ENCODE measurements at places on chromosomes 1 and 21.
A peak's percentile ranks its signal among the peaks of the same experiment; 100 is the strongest.

GRCh38 chr1:162937716-162938395, 76.9 kb upstream of the CCDC190 start:
- no peak overlapping the region for H3K4me3 ChIP-seq
- peaks cover under 1% of the 10 kb centered on the region for H3K4me1 ChIP-seq
- H3K36me3 ChIP-seq, result no peaks in the 10 kb centered on the region

DNA sequence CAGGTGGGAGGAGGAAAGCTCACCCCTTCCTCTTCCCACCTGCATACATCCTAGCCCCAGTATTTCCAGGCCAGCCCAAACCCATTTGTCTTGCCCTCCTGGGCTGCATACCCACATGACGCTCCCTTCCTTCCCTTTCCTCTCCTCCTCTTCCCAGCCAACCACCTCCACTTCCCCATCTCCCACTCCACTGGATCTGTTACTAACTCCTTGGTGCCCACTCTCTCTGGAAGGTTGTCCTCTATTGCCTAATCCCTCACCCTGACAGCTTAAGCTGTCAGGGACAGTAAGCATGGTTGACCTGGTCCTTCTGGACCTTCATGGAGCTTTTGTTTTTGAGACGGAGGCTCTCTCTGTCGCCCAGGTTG, 23.0 kb upstream of the SYNC start:
- no peak for DNase-seq
- no peak overlapping the region for H3K4me3 ChIP-seq
- H3K27ac ChIP-seq, result no peak overlapping the region
- no peaks in the 10 kb centered on the region for H3K36me3 ChIP-seq
- H3K4me1 ChIP-seq, result peaks cover 17% of the 10 kb centered on the region

- no peak overlapping the region for H3K4me3 ChIP-seq
- peak; percentile 38 for DNase-seq
- H3K27ac ChIP-seq, result no peak overlapping the region
- H3K4me1 ChIP-seq, result peaks cover 6% of the 10 kb centered on the region
- H3K36me3 ChIP-seq, result no peaks in the 10 kb centered on the region
- peaks cover 3% of the 10 kb centered on the region for H3K27me3 ChIP-seq
Observed at GRCh38 chr1:236103646-236104218, 38.6 kb upstream of the GPR137B start.

GRCh38 chr21:31847761-31848160, 25.1 kb upstream of the HUNK start:
- H3K27me3 ChIP-seq, result peaks cover 5% of the 10 kb centered on the region
- H3K4me1 ChIP-seq, result no peaks in the 10 kb centered on the region
- no peak overlapping the region for H3K27ac ChIP-seq
- no peaks in the 10 kb centered on the region for H3K36me3 ChIP-seq
- no peak for DNase-seq
- no peak overlapping the region for H3K4me3 ChIP-seq

DNA sequence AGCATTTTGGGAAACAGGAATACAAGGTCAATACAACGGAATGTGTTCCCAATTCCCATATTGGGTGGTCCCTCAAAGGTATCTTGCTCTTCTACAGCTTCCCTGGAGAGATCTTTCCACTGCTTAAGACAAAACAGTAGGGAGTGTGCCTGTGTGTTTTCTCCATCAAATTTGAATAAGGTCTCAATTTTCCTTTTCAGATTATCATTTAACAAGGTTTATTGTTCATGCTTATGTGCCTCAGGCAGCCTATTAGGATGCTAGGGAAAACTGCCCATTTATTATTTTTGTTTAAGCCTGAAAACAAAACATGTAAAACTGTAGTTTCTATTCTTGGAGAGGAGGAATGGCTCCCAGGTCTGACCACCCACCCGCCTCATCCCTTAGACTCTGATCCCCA, 622.7 kb downstream of the LMO4 start:
- H3K36me3 ChIP-seq, result no peaks in the 10 kb centered on the region
- H3K4me1 ChIP-seq, result no peaks in the 10 kb centered on the region
- H3K4me3 ChIP-seq, result no peak overlapping the region
- H3K27me3 ChIP-seq, result peaks cover 17% of the 10 kb centered on the region
- no peak overlapping the region for H3K27ac ChIP-seq

DNA sequence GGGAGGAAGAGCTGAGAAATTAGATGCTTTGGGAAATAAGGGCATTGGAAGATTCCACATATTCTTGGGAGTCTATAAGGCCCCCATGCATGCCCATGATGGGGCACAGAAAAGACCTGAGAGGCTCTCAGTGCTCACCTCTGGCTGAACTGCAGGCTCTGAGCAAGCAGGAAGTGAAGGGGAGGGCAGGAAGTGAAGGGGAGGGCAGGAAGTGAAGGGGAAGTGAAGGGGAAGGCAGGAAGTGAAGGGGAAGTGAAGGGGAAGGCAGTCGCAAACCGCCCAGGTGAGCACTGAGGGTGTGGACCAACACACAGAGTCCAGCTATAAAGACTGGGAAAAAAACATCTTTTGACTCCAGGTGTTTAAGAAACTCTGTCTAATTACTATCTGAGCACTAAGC, 3.5 kb downstream of the KRTAP10-9 start:
- no peak overlapping the region for H3K27ac ChIP-seq
- H3K36me3 ChIP-seq, result peaks cover 9% of the 10 kb centered on the region
- peaks cover 6% of the 10 kb centered on the region for H3K4me1 ChIP-seq
- no peak for DNase-seq
- peaks cover 13% of the 10 kb centered on the region for H3K27me3 ChIP-seq

GRCh38 chr1:21673277-21673780, 4.2 kb upstream of the RAP1GAP start:
- peaks cover 19% of the 10 kb centered on the region for H3K27me3 ChIP-seq
- H3K4me3 ChIP-seq, result no peak overlapping the region
- no peaks in the 10 kb centered on the region for H3K4me1 ChIP-seq

DNA sequence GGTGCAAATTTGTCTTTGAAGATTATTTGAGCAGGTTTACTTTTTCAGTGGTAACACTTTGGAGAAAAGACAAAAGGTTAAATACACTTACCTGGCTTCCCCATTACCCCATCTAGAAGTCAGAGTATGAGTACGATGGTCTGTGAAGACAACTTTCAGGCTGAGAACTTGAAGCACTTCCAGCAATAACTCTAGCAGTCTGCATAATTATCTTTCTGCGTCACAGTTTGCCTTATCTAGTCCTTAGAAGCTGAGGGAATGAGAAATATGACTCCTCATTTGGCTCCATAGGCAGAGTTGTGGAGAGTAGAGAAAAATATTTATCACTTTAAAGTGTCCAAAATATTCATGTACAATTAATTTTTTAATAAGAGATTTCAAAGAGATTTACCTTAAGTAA, 323.4 kb upstream of the CAMK1G start:
- no peak overlapping the region for H3K27ac ChIP-seq
- DNase-seq, result no peak
- no peaks in the 10 kb centered on the region for H3K4me1 ChIP-seq
- no peaks in the 10 kb centered on the region for H3K36me3 ChIP-seq

DNA sequence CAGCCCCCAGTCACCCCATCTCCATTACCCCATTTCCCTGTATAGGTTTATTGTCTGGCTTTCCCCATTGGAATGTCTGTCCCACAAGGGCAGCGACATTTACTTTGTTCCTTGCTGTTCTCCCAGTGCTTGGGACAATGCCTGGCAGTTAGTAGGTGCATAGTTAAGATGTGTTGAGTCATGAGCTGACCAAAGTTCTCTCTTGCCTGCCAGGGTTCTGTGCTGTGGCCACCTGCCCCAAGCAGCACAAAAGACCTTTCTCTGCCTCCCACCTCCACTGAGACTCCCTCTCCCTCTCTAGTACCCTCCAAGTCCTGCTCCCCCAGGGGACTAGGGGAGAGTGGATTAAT, 40.0 kb downstream of the TMCO4 start:
- H3K27ac ChIP-seq, result no peak overlapping the region
- no peak for DNase-seq
- no peak overlapping the region for H3K4me3 ChIP-seq
- H3K27me3 ChIP-seq, result no peaks in the 10 kb centered on the region
- H3K4me1 ChIP-seq, result no peaks in the 10 kb centered on the region
- no peaks in the 10 kb centered on the region for H3K36me3 ChIP-seq

- H3K4me3 ChIP-seq, result peak overlapping the region; percentile 76
- H3K4me1 ChIP-seq, result peaks cover 88% of the 10 kb centered on the region
- DNase-seq, result no peak
- H3K27me3 ChIP-seq, result no peaks in the 10 kb centered on the region
- H3K27ac ChIP-seq, result peak overlapping the region; percentile 100
- H3K36me3 ChIP-seq, result peaks cover 46% of the 10 kb centered on the region
Observed at GRCh38 chr1:89719502-89720306, 86.8 kb downstream of the LRRC8C start.

DNA sequence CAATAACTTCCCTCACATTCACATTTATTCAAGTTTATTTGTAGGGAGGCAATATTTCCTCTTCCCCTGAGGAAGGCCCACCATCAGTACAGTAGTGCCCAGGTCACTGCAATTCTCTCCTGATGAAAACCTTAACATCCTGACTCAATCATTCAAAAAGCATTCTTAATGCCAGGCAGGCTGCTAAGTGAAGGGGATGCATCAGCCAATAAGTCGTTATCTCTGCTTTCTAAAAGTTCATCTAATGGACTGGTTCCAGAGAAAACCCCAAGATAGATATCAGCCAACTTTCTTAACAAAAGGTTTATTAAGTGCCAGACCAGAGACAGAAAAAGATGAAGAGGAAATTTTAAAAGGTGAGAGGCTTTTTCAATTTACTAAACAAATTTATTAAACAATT, 17.3 kb downstream of the OTUD7B start:
- no peak for DNase-seq
- no peak overlapping the region for H3K27ac ChIP-seq
- H3K36me3 ChIP-seq, result peaks cover 18% of the 10 kb centered on the region
- peaks cover 37% of the 10 kb centered on the region for H3K4me1 ChIP-seq

- peaks cover 14% of the 10 kb centered on the region for H3K4me1 ChIP-seq
- H3K27ac ChIP-seq, result no peak overlapping the region
- H3K4me3 ChIP-seq, result no peak overlapping the region
- no peaks in the 10 kb centered on the region for H3K36me3 ChIP-seq
Observed at GRCh38 chr1:55284856-55285255, 69.7 kb upstream of the USP24 start.

DNA sequence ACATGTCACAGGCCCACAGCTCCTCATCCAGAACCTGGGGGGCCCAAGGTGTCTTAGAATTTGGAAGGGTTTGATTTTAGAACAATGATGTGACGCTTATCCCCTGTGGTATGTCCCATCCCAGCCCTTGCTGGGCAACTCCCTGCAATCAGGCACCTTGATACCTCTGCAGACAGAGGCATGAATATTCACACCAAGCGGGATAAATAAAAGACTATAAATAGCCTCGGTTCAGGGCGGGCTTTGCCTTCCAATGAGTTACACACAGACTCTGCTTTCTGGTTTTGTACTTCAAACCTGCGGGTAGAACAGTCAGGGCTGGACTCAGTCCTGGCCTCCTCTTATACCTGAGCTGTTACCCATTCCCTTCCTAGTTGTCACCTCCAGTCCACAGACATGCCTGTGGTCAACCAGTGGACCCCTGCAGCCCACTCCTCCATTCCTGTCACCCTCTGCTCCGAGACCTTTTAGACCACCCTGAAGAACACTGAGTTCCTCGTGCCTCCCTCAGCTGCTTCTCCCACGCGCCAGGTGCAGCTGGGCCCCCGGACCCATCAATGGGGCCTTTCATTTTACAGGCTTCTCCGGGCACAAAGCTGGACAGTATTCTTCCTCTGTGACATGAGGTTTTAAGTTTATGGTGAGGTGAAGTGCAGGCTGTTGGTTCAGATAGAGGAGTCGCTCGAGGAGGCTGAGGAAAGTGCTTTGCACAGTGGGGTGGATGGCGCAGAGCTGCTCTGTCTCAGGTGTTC, 120.1 kb upstream of the TNR start:
- H3K27me3 ChIP-seq, result no peaks in the 10 kb centered on the region
- H3K4me1 ChIP-seq, result no peaks in the 10 kb centered on the region
- DNase-seq, result no peak
- H3K27ac ChIP-seq, result no peak overlapping the region
- H3K4me3 ChIP-seq, result no peak overlapping the region

- no peak overlapping the region for H3K27ac ChIP-seq
- H3K27me3 ChIP-seq, result peaks cover 27% of the 10 kb centered on the region
- no peaks in the 10 kb centered on the region for H3K4me1 ChIP-seq
- no peaks in the 10 kb centered on the region for H3K36me3 ChIP-seq
Observed at GRCh38 chr1:41371630-41372599, 10.7 kb downstream of the FOXO6 start.

DNA sequence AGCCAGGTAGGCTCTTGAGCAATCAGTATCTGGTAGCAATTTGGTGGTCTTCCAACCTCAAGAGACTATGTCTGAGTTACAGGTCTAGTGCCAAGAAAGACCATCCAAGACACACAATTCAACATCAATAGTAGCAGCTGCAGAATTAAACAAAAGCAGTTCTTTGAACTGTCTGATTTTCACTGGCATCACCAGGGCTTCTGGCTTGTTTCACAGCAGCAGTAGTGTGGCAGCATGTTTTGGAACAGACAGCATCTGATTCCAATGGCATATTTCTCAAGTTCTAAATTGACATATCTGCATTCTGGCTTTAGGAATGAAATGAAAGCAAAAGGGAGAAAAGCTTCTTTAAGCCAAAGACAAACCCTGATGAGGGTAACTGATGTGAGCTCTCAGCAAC, 334.7 kb upstream of the PRMT6 start:
- H3K27me3 ChIP-seq, result no peaks in the 10 kb centered on the region
- no peak overlapping the region for H3K4me3 ChIP-seq
- DNase-seq, result no peak
- H3K4me1 ChIP-seq, result no peaks in the 10 kb centered on the region
- no peak overlapping the region for H3K27ac ChIP-seq

GRCh38 chr1:19728413-19729145, 63.9 kb downstream of the HTR6 start:
- no peak overlapping the region for H3K27ac ChIP-seq
- H3K36me3 ChIP-seq, result peaks cover 15% of the 10 kb centered on the region
- H3K27me3 ChIP-seq, result no peaks in the 10 kb centered on the region
- H3K4me3 ChIP-seq, result no peak overlapping the region
- no peaks in the 10 kb centered on the region for H3K4me1 ChIP-seq
- DNase-seq, result no peak

- no peaks in the 10 kb centered on the region for H3K27me3 ChIP-seq
- DNase-seq, result peak; percentile 72
- peaks cover 41% of the 10 kb centered on the region for H3K36me3 ChIP-seq
- H3K27ac ChIP-seq, result peak overlapping the region; percentile 97
- peak overlapping the region; percentile 88 for H3K4me3 ChIP-seq
Observed at GRCh38 chr1:153945131-153945794, 1.3 kb downstream of the DENND4B start.

GRCh38 chr1:119316870-119317416, 51.6 kb upstream of the HAO2 start:
- peaks cover 9% of the 10 kb centered on the region for H3K27me3 ChIP-seq
- H3K36me3 ChIP-seq, result no peaks in the 10 kb centered on the region
- no peak for DNase-seq
- no peak overlapping the region for H3K27ac ChIP-seq
- H3K4me1 ChIP-seq, result no peaks in the 10 kb centered on the region

GRCh38 chr21:45003331-45004058, 63.7 kb downstream of the SLX9 start:
- H3K4me3 ChIP-seq, result no peak overlapping the region
- H3K36me3 ChIP-seq, result no peaks in the 10 kb centered on the region
- H3K27ac ChIP-seq, result no peak overlapping the region
- H3K4me1 ChIP-seq, result no peaks in the 10 kb centered on the region
- DNase-seq, result no peak

Measured in activated T-helper 1 cell treated with anti-CD3 and anti-CD28 coated beads, Interleukin-12 subunit alpha, Interleukin-12 subunit beta, Interleukin-2, Interleukin-4 antibody, amounts not matched to agents 30 ng/mL and 10 ng/mL and 1 ng/mL, durations not matched to agents 14 hours and 24 hours and 36 hours (primary cell).